Osteocyte (in vitro differentiated cells): ENCODE measurements at places on chromosomes 6 and 20.
A peak's percentile ranks its signal among the peaks of the same experiment; 100 is the strongest.

GRCh38 chr6:143026696-143027449 lies 33.8 kb upstream of the AIG1 start:
- DNase-seq: no peak

DNA sequence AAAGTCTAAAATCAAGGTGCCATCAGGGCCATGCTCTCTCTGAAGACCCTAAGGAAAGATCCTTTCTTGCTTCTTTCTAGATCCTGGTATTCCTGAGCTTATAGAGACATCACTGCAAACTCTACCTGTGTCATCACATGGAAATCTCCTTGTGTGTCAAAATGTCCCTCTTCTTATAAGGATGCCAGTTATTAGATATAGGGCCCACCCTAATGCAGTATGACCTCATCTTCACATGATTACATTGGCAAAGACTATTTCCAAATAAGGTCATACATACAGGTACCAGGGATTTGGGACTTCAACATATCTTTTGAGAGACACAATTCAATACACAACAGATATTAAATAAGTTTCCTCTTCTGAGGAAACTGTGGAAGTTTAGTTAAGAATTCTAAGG lies 123.9 kb downstream of the UNC5CL start:
- DNase-seq: no peak

DNA sequence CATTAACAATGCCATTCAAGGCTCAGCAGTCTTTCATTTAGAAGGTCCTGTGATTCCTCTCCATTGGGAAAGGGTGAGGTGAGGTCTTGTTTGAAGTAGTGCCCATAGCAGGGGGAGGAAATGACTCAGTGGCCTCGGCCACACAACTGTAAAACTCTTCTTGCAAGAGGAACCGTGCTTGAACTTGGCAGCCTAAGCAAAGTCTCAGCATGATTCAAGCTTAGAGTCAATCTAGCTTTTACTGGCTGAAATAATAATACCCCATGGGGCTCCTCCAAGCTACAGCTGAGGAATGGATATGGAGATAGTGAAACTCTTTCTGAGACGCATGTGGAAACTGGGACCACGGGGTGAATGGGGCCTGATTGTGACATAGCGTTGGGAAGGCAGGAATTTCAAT lies 428.2 kb downstream of the BMP2 start:
- no peak for DNase-seq

GRCh38 chr20:21126581-21126870 lies 644 bp downstream of the KIZ start:
- no peak for DNase-seq

DNA sequence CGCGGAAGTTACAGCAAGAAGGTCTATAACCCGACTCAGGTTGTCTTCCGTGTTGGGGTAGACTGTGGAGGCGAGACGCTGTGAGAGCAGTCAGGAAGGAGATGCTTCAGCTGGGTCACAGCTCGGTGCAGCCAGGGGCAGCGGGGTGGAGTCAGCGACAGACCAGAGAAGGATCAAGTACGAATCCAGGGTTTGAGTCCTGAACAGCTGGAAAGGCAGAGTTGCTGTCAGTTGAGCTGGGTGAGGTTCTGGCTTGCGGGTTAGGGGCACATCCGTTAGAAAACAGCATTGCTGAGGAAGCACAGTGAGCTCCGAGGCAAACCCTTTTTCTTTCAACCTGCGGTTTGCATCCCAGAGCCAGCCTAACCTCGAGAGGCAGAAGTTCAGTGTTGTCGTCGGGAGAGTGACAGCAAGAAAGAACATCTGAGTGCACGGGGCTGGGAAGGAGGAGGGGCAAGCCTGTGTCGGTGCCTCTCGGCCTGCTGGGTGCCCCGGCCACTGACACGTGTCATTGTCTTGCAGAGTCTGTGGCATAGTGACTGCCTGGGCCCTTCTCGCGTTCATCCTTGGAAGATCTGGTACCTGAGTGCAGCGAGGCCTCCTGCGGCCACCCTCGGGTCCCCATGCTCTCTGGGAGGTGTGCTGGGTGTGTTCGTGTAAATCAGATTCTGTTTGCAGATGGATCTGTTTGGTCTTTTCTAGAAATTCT lies 20.0 kb downstream of the PNLDC1 start:
- DNase-seq: no peak

DNA sequence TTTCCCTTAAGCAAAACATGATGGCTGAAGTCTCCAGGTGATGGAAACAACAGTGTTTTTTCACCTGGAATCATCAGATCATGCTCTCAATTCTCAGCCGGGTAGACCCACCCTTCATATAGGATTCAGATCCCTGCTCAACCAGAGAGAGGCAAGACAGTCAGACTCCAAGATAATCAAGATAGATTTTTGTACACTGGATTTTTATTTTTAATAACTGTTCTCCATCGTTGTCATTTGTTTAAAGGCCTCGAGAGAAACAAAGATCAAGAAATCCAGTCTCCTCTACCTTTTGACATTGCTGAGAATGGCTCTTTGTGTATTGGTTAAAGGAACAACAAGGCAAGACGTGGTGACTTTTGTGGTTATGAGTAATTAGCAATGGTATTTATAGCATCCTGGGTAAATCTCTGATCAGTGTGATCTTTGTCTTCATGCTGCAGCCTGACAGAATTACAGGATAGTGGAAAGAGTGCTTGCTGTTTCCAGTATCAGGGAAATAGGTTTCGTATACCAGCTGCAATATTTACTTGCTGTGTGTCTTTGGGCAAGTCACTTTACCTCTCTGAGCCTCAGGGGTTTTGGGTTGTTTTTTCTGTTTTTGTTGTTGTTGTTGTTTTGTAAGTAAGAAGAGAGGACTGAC lies 29.9 kb downstream of the ID4 start:
- no peak for DNase-seq

GRCh38 chr20:22999756-23000155 lies 35.4 kb upstream of the SSTR4 start:
- DNase-seq: no peak

DNA sequence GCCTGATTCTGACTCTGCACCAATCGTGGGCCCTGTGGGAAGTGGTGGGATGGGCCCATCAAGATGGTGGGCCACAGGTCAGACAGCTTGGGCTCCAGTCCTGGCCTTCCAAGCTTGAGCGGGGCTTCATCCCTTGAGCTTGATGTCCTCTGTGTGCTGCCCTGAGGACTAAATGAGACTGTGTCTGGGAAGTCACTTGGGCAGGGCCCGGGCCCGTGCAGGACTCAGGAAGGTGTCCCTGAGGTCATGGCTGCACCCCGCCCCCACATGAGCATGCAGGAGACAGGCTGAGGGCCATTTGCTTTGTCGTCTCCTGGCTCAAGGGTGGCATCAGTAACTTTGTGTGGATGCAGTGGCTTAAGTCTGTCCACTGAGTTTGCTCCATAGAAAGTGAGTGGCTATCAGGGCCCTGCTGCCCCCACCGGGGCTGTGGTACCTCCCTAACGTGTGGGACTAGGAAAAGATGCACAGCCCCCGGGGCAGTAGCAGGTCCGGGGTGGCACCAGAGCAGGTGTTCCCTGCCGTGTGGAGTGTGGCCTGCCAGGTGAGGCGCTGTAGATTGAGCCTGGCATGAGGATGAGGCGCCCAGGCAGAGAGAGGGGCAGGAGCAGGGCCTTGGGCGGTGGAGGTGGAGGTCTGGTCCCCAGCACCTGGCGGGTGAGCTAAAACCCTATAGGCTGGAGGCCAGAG lies 298.6 kb downstream of the TAF4 start:
- no peak for DNase-seq

- DNase-seq: no peak
Observed at GRCh38 chr20:17856024-17856564, 112.5 kb downstream of the SNX5 start.

- DNase-seq: no peak
Observed at GRCh38 chr6:167937948-167938911, 59.2 kb upstream of the KIF25 start.

- DNase-seq: peak; percentile 68
Observed at GRCh38 chr20:2871661-2872458, 1.4 kb upstream of the PTPRA start.
